ENCODE measurements at places on chromosomes 6 and 20. TPM values are rescaled to one million over a fixed set of nuclear protein-coding genes. Genes with fewer than 3 reads are reported as not detected.

GRCh38 chr20:33005132-33005566 lies 916 bp upstream of the SUN5 start:
- H3K27me3 ChIP-seq: no peaks in the 10 kb centered on the region
- H3K27ac ChIP-seq: no peak overlapping the region
- no peak for DNase-seq
- no peak overlapping the region for H3K4me3 ChIP-seq
- H3K36me3 ChIP-seq: no peaks in the 10 kb centered on the region

DNA sequence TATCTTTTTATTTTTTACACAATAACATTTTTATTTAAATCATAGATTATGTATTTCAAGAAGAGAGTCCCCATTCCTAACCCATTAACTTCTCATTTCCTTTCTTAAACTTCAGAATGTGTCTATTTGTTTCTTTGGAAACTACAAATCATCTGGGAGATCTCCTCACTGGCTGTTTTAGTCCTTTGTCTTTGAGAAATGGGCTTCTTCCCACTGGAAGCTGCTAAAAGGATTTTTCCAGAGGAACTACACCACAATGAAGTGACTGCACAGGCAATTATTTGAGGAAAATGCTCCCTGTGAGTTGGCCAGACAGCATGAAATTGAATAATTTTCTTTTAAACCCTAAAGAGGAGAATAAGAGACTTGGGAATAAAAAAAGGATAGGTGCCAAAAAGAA lies 119.1 kb downstream of the TENT5A start:
- no peaks in the 10 kb centered on the region for H3K27me3 ChIP-seq
- H3K36me3 ChIP-seq: no peaks in the 10 kb centered on the region
- no peak overlapping the region for H3K4me3 ChIP-seq
- no peak overlapping the region for H3K27ac ChIP-seq

- no peak for DNase-seq
- H3K27me3 ChIP-seq: no peaks in the 10 kb centered on the region
- H3K36me3 ChIP-seq: peaks cover 33% of the 10 kb centered on the region
- no peak overlapping the region for H3K4me3 ChIP-seq
- H3K4me1 ChIP-seq: no peaks in the 10 kb centered on the region
These were observed 28.4 kb downstream of the LHFPL5 start for GRCh38 chr6:35833536-35833935.

DNA sequence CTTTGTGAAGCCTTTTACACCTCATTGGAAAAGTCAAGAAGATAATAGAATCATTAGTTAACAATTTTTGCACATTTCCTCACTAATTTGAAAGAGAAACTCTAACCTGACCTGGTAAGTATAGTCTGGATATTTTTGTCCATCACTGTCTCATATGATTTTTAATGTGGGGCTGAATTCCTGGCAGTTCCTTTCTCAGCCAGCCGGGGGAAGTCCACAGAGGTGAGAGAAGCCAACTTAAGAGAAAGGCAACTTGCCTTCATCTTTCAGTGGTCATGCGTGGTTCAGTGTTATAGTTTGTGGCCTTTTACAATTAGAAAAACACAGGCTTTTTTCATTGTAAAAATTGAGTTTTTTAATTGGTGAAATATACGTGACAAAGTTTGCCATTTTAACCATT lies 80.6 kb downstream of the CDYL start:
- no peak for DNase-seq
- H3K27ac ChIP-seq: no peak overlapping the region
- peaks cover 4% of the 10 kb centered on the region for H3K4me1 ChIP-seq

DNA sequence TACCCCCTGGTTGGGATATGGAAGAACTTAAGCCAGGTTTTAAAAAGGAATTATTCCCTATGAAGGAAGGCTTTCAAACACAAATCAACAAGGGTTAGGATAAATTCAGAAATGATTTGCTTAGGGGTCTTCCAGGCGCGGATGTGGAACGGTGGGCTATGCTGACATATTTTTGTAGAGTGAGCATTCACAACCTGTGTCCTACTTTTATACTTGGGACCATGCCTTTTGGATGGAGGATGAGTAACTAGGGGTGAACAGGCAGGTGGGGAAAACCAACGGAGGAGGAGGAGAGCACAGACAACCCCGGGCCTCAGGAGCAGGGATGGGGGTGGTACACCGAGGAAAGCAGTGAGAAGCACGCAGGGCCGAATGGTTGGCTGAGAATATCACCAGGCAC lies 5.9 kb downstream of the MYLK4 start:
- peaks cover 33% of the 10 kb centered on the region for H3K4me1 ChIP-seq
- H3K27me3 ChIP-seq: no peaks in the 10 kb centered on the region
- H3K36me3 ChIP-seq: no peaks in the 10 kb centered on the region
- H3K4me3 ChIP-seq: peak overlapping the region; percentile 56
- H3K27ac ChIP-seq: peak overlapping the region; percentile 38

GRCh38 chr6:53412021-53412715 lies 63.4 kb upstream of the ELOVL5 start:
- H3K27ac ChIP-seq: no peak overlapping the region
- no peaks in the 10 kb centered on the region for H3K36me3 ChIP-seq
- no peaks in the 10 kb centered on the region for H3K4me1 ChIP-seq
- no peak overlapping the region for H3K4me3 ChIP-seq

- peak overlapping the region; percentile 52 for H3K27ac ChIP-seq
- H3K4me1 ChIP-seq: peaks cover 16% of the 10 kb centered on the region
- no peak for DNase-seq
- no peaks in the 10 kb centered on the region for H3K36me3 ChIP-seq
- H3K27me3 ChIP-seq: no peaks in the 10 kb centered on the region
These were observed 3.5 kb downstream of the FOXS1 start for GRCh38 chr20:31841928-31842327.

- H3K27me3 ChIP-seq: no peaks in the 10 kb centered on the region
- H3K4me3 ChIP-seq: no peak overlapping the region
- no peak for DNase-seq
- no peak overlapping the region for H3K27ac ChIP-seq
- H3K36me3 ChIP-seq: no peaks in the 10 kb centered on the region
- H3K4me1 ChIP-seq: no peaks in the 10 kb centered on the region
These were observed 12.2 kb downstream of the EPHA7 start for GRCh38 chr6:93407186-93407585.

DNA sequence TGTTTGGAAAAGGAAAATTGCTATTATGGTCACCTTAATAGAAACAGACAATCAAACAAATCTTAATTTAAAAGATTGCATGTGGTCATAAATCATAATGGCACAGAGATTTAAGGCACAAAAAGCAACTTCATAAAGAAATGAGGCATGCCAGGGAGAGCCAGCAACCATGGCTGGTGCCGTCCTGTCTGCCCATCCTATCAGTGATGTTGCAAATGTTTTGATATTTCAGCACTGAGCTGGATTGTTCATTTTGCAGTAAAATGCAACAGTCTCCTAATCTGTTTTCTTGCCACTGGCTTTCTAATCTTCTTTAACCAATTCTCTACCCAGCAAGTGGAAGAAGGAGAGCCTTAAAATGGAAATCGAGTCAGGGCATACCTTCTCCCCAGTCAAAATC lies 249.8 kb downstream of the SAMD5 start:
- no peaks in the 10 kb centered on the region for H3K36me3 ChIP-seq
- no peak overlapping the region for H3K4me3 ChIP-seq
- H3K4me1 ChIP-seq: no peaks in the 10 kb centered on the region
- no peaks in the 10 kb centered on the region for H3K27me3 ChIP-seq
- DNase-seq: no peak

DNA sequence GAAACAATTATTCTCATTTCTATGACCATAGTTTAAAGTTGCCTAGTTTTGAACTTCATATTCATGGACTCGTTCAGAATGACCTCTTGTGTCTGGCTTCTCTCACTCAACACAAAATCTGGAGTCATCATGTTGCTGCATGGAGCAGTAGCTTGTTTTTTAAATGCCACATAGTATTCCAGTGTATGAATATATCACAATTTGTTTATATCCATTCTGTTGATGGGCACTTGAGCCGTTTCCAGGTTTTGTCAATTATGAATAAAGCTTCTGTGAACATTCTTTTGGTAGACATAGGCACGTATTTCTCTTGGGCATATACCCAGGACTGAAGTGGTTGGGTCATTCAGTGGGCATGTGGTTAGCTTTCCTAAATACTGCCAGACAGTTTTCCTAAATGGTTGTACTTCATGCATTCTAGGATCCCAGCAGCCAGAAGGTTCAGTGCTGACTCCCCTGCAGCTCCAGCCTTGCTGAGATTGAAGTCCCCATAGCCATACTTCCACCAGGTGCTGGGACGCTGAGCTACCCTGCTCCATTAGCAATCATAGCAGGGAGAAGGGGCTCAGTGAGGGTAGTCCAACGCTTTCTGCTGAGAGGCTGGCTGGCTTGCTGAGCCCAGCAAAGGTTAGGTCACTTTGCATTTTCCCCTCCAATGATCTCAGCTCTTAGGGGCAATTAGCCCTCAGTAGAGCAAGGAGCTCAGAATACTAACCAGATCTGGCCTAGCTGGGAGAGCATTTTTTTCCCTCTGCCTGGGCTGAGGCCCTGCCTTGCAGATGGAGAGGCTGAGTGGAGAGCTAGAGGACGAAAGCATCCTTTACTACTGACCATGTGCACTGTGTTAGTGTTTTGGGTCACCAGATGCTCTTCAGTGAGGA lies 35.7 kb upstream of the CTNNBL1 start:
- DNase-seq: no peak
- H3K27ac ChIP-seq: no peak overlapping the region
- no peak overlapping the region for H3K4me3 ChIP-seq
- H3K27me3 ChIP-seq: no peaks in the 10 kb centered on the region
- H3K4me1 ChIP-seq: no peaks in the 10 kb centered on the region

- no peaks in the 10 kb centered on the region for H3K36me3 ChIP-seq
- no peak for DNase-seq
- no peak overlapping the region for H3K4me3 ChIP-seq
- no peaks in the 10 kb centered on the region for H3K27me3 ChIP-seq
These were observed 40.4 kb downstream of the FBXO5 start for GRCh38 chr6:152942319-152942869.

GRCh38 chr6:112571488-112572270 lies 224.5 kb downstream of the RFPL4B start:
- H3K27me3 ChIP-seq: no peaks in the 10 kb centered on the region
- no peaks in the 10 kb centered on the region for H3K36me3 ChIP-seq
- H3K27ac ChIP-seq: no peak overlapping the region
- no peaks in the 10 kb centered on the region for H3K4me1 ChIP-seq
- H3K4me3 ChIP-seq: no peak overlapping the region

GRCh38 chr20:38889792-38890496 lies 36.3 kb upstream of the FAM83D start:
- no peak overlapping the region for H3K4me3 ChIP-seq
- no peak overlapping the region for H3K27ac ChIP-seq
- peaks cover 2% of the 10 kb centered on the region for H3K27me3 ChIP-seq

- H3K27me3 ChIP-seq: peaks cover 62% of the 10 kb centered on the region
- no peak overlapping the region for H3K27ac ChIP-seq
- no peak for DNase-seq
- H3K36me3 ChIP-seq: no peaks in the 10 kb centered on the region
- no peak overlapping the region for H3K4me3 ChIP-seq
These were observed 25.8 kb downstream of the BHLHE23 start for GRCh38 chr20:62980970-62981369.

DNA sequence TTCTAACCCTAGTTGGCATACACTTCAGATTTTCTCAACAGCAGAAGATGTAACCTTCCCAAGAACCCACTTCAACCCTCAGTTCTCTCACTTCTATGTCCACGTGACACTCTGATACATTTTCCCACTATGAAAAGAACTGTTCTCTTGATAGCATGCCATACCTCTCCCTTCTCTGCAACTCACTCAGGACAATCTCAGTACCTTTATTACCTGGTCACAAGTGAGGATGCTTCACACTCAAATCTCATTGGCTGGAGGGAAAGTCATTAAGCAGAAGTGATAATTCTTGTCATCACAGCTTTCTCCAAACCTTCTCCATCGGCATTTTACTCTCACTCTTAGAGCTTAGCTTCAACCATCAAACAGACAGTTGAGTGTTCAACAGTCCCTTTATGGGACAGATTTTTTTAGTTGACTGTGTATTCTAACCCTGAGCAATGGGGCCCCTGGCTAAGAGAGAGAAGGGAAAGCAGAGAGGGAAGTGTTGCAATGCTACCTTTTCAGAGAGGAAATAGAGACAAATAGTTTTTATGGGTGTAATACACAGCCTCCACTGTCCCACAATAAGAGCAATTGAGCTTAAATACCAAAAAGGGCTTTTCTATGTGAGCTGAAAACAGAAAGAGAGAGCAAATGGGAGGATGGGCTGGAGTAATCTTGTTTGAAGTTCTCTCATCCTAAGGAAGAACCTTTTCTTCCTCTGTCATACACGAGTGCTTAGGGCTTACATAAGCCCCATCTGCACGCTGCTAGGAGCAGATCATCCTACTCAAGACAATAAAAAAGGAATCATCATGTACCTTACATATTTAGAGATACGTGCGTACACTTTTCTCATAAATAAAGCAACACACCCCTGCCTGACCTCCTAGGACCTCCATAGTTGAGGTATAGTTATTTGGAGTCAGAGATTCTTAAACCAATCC lies 16.0 kb downstream of the HLA-DPA1 start:
- no peak overlapping the region for H3K27ac ChIP-seq
- H3K4me3 ChIP-seq: no peak overlapping the region
- H3K27me3 ChIP-seq: no peaks in the 10 kb centered on the region
- no peaks in the 10 kb centered on the region for H3K36me3 ChIP-seq
- no peak for DNase-seq

DNA sequence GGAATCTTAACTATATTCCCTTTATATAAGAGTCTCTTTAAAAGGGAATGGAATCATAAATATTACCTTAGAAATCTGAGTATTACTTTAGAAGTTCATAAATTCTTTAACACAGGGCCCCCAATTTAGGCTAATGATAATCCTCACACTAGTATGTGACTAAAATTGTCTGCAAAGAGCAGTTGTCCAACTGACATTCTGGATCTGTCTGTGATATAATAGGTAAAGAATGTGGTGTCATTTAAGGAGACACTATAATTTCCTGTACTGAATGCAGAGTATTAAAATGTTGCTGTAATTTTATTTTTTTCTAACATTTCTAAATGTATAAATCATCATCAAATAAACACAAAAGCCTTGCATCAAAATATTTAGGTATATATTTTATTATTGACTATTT lies 128.5 kb upstream of the DST start:
- no peaks in the 10 kb centered on the region for H3K27me3 ChIP-seq
- no peak overlapping the region for H3K4me3 ChIP-seq
- H3K27ac ChIP-seq: peak overlapping the region; percentile 87

Gene STMND1
- total RNA-seq: not detected

Gene STXBP5
- 21.7 TPM for total RNA-seq

Gene NHSL1
- total RNA-seq: 1.1 TPM

Gene SLC26A8
- total RNA-seq: not detected

Gene SLC22A7
- not detected for total RNA-seq

Gene DYNLRB1
- total RNA-seq: 216 TPM

Gene CDC40
- 14.6 TPM for total RNA-seq

Measured in gastrocnemius medialis (tissue), 4 donors.